Upper lobe of right lung (tissue), 1 donor: ENCODE measurements at places on chromosomes 7 and 10. TPM values are rescaled to one million over a fixed set of nuclear protein-coding genes. Genes with fewer than 3 reads are reported as not detected.

GRCh38 chr10:8663131-8663530, 608.6 kb downstream of the GATA3 start:
- no peaks in the 10 kb centered on the region for H3K36me3 ChIP-seq
- H3K4me1 ChIP-seq, result no peaks in the 10 kb centered on the region
- H3K27ac ChIP-seq, result no peak overlapping the region
- H3K4me3 ChIP-seq, result no peak overlapping the region
- H3K27me3 ChIP-seq, result no peaks in the 10 kb centered on the region

- no peak overlapping the region for H3K27ac ChIP-seq
- H3K4me1 ChIP-seq, result peaks cover 13% of the 10 kb centered on the region
- peaks cover 12% of the 10 kb centered on the region for H3K36me3 ChIP-seq
- no peak overlapping the region for H3K4me3 ChIP-seq
- no peak for DNase-seq
- no peaks in the 10 kb centered on the region for H3K27me3 ChIP-seq
These were observed 39.3 kb downstream of the NUDCD3 start for GRCh38 chr7:44451123-44451522.

- H3K4me1 ChIP-seq, result peaks cover 52% of the 10 kb centered on the region
- H3K4me3 ChIP-seq, result no peak overlapping the region
- H3K36me3 ChIP-seq, result peaks cover 44% of the 10 kb centered on the region
- no peak overlapping the region for H3K27ac ChIP-seq
- no peaks in the 10 kb centered on the region for H3K27me3 ChIP-seq
These were observed 19.9 kb downstream of the WAC start for GRCh38 chr10:28552775-28553174.

- H3K36me3 ChIP-seq, result no peaks in the 10 kb centered on the region
- no peaks in the 10 kb centered on the region for H3K27me3 ChIP-seq
- no peaks in the 10 kb centered on the region for H3K4me1 ChIP-seq
- H3K4me3 ChIP-seq, result no peak overlapping the region
These were observed 52.9 kb downstream of the ZNF22 start for GRCh38 chr10:45053569-45054100.

GRCh38 chr10:34690383-34691049, 124.6 kb downstream of the PARD3 start:
- H3K27me3 ChIP-seq, result no peaks in the 10 kb centered on the region
- no peak for DNase-seq
- H3K27ac ChIP-seq, result no peak overlapping the region
- H3K4me3 ChIP-seq, result no peak overlapping the region

DNA sequence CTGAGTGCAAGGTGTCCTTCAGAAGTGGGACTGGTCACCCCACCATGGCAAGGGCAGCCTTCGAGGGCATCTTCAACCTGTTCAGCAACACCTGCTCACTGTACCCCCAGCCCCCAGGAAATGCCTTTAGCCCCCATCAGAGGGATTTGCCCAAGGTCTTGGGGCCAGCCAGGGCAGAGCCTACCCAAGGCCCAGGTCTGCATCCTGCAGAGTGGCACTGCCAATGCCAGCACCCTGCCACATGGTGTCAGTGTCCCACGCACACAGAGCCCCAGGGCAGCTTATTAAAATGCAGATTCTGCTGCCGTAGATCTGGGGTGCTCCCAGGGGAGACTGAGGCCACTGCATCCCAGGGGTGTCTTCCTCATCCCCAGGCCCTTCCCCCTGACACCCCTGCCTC, 106.2 kb upstream of the KCTD7 start:
- no peaks in the 10 kb centered on the region for H3K36me3 ChIP-seq
- no peaks in the 10 kb centered on the region for H3K27me3 ChIP-seq
- H3K4me3 ChIP-seq, result no peak overlapping the region
- no peaks in the 10 kb centered on the region for H3K4me1 ChIP-seq
- no peak overlapping the region for H3K27ac ChIP-seq

GRCh38 chr10:50635286-50635685, 11.5 kb upstream of the SGMS1 start:
- no peak overlapping the region for H3K4me3 ChIP-seq
- no peaks in the 10 kb centered on the region for H3K36me3 ChIP-seq
- DNase-seq, result no peak
- H3K27ac ChIP-seq, result no peak overlapping the region
- H3K27me3 ChIP-seq, result no peaks in the 10 kb centered on the region
- no peaks in the 10 kb centered on the region for H3K4me1 ChIP-seq

DNA sequence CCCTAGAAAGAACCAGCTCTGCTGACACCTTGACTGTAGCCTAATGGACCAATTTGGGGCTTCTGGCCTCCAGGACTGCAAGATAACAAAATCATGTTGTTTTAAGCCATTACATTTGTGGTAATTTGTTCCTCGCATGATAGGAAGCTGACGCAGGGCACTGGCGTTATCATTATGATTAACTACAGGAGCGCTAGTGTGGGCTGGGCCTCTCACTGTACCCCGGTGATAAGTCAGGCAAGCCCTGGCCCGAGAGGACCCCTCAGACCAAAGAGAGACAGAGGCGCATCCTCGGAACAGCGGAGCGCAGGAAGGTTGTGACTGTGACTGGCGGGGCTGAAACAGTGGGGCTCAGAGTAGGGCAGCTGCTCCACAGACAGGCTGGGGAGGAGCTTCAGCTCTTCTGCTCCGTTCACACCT, 150.3 kb upstream of the CHST15 start:
- no peaks in the 10 kb centered on the region for H3K36me3 ChIP-seq
- no peaks in the 10 kb centered on the region for H3K27me3 ChIP-seq
- no peaks in the 10 kb centered on the region for H3K4me1 ChIP-seq
- no peak overlapping the region for H3K4me3 ChIP-seq

- DNase-seq, result no peak
- no peak overlapping the region for H3K27ac ChIP-seq
- peaks cover 6% of the 10 kb centered on the region for H3K27me3 ChIP-seq
- no peak overlapping the region for H3K4me3 ChIP-seq
- H3K4me1 ChIP-seq, result no peaks in the 10 kb centered on the region
These were observed 1154.8 kb downstream of the GATA3 start for GRCh38 chr10:9209105-9209798.

DNA sequence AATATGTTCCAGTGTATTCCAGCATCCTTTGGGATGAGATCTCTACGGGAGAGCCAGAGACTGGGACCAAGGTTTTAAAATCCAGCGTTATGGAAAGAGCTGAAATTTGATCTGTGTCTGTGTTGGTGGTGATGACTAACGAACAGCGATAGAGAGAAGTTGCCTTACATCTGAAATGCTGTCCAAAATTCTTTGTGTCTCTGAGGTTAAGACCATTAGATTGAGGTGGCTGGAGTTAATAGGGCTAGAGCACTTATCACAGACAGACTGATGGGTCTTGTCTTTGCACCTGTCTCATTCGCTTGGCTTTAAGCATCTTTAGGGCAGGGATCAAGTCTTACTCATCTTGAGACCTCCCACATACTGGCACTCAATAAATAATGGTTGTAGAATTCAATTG, 41.0 kb upstream of the RAPGEF5 start:
- no peaks in the 10 kb centered on the region for H3K36me3 ChIP-seq
- H3K4me1 ChIP-seq, result no peaks in the 10 kb centered on the region
- H3K27me3 ChIP-seq, result no peaks in the 10 kb centered on the region
- no peak for DNase-seq
- no peak overlapping the region for H3K4me3 ChIP-seq

- no peak overlapping the region for H3K27ac ChIP-seq
- no peaks in the 10 kb centered on the region for H3K36me3 ChIP-seq
- no peaks in the 10 kb centered on the region for H3K27me3 ChIP-seq
These were observed 86.8 kb upstream of the RSU1 start for GRCh38 chr10:16904049-16904448.

- no peaks in the 10 kb centered on the region for H3K36me3 ChIP-seq
- peaks cover 3% of the 10 kb centered on the region for H3K27me3 ChIP-seq
- peaks cover 9% of the 10 kb centered on the region for H3K4me1 ChIP-seq
- no peak overlapping the region for H3K4me3 ChIP-seq
- no peak for DNase-seq
These were observed 232.8 kb downstream of the KCNMA1 start for GRCh38 chr10:77404810-77405209.

DNA sequence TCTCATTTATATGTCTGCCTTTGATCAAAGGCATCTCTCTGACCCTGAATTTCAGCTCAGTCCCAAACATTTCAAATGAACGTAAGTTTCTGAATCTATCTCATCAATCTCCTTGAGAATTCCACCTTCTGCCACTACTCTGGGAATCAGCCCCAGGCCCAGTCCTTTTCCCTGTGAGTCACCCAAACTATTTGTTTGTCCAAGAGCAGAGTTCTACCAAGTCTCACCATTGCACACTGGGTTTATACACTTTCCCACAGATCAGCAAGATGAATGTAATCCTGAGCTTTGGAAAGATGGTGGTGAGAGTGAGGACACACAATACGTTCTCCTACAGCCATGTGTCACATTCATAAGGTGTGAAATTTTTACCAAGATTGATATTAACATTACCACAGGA, 251.3 kb upstream of the VWC2 start:
- H3K4me1 ChIP-seq, result no peaks in the 10 kb centered on the region
- no peak for DNase-seq
- H3K36me3 ChIP-seq, result no peaks in the 10 kb centered on the region
- no peak overlapping the region for H3K27ac ChIP-seq

DNA sequence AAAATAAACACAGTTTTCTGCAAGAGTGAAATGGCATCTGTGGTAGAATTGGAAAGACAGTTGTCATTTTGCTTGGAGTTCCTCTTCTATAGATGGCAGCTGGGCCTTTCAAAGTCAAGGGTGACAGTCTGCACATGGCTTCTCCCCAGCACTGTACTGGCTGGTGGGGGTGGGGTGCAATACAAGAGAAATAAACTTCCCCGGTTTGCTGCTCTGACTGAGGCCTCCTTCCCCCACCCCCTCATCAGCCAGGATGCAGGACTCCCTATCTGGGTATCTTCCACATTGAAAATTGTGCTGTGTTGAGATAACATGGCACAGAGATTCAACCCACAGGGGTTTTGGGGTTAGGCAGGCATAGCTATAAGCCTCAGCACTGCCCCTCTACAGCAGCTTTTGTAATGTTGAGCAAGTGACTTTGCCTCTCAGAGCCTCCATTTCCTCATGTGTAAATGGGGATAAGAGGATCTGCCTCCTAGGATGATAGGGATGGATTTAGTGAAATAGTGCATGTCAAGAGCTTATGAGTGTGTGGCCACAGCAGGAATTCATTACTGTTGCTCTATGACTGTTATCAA, 85.8 kb upstream of the WDR11 start:
- H3K4me1 ChIP-seq, result no peaks in the 10 kb centered on the region
- no peak overlapping the region for H3K27ac ChIP-seq
- H3K4me3 ChIP-seq, result no peak overlapping the region

- no peak overlapping the region for H3K27ac ChIP-seq
- H3K27me3 ChIP-seq, result no peaks in the 10 kb centered on the region
- no peak overlapping the region for H3K4me3 ChIP-seq
- H3K4me1 ChIP-seq, result no peaks in the 10 kb centered on the region
- DNase-seq, result no peak
These were observed 8.2 kb downstream of the YME1L1 start for GRCh38 chr10:27145937-27146336.

- DNase-seq, result no peak
- no peaks in the 10 kb centered on the region for H3K4me1 ChIP-seq
- H3K4me3 ChIP-seq, result no peak overlapping the region
- H3K36me3 ChIP-seq, result no peaks in the 10 kb centered on the region
- no peak overlapping the region for H3K27ac ChIP-seq
These were observed 84.7 kb upstream of the TMEM168 start for GRCh38 chr7:112874909-112875308.

DNA sequence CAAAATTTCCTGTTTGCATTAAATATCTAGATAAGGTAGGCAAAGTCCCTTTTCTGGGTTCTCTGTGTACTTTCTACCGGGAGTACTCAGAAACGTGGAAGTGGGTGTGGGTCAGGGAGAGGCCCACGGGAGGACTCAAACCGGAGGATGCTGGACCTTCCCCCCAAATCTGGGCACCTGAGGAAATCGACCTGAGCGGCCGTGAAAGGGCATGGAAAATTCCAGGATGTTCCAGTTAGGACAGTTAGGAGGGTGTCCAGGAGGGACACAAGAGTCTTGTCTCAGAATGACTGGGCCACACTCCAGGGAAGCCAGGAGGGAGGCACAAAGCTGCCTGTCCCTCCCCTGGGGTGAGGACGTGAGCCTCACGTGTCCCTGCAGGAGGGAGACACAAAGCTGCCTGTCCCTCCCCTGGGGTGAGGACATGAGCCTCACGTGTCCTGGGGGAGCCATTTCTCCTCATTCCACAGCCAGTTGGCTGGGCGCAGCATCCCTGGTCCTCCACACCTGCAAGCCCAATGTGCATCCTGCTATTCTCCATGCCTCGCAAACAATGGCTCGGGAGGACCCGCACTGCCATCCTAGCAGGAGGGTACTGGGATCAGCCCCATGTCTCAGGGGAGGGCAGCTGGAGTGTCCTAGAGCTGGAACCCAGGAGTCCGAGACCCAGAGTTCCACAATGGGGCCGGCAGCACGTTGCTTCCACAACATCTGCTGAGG, 190.5 kb upstream of the PPP2R2D start:
- no peak overlapping the region for H3K27ac ChIP-seq
- H3K4me3 ChIP-seq, result no peak overlapping the region
- H3K27me3 ChIP-seq, result no peaks in the 10 kb centered on the region
- H3K4me1 ChIP-seq, result no peaks in the 10 kb centered on the region
- H3K36me3 ChIP-seq, result no peaks in the 10 kb centered on the region
- DNase-seq, result peak; percentile 51

DNA sequence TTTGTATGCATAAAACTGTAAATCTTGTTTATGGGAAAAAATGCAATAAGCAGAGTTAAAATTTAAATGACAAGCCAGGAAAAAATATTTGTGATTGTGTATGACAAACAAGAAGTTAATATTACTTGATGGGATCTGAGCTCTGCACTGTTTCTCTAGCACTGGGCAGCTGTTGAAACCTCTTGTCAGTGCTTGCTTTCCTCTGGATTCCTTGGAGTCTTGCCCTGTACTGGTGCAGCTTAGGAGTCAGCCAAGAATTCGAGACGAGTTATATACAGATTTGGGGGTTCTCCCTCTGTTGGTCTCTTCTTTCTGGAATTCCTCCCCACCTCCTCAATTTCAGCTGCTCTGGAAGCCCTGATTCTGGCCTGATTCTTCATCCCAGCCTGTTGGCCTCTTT, 24.3 kb upstream of the OPN4 start:
- H3K4me1 ChIP-seq, result no peaks in the 10 kb centered on the region
- H3K36me3 ChIP-seq, result no peaks in the 10 kb centered on the region
- no peak overlapping the region for H3K27ac ChIP-seq
- H3K27me3 ChIP-seq, result peaks cover 44% of the 10 kb centered on the region

Gene STOX1
- total RNA-seq, result 0.46 TPM

Gene NRAP
- 0.06 TPM for total RNA-seq

Gene NODAL
- not detected for total RNA-seq

Gene CFTR
- 28.0 TPM for total RNA-seq

Gene FAM24B
- 3.6 TPM for total RNA-seq

Gene KMT2C
- 99.0 TPM for total RNA-seq

Gene PTPN12
- total RNA-seq, result 149 TPM

Gene C7orf57
- total RNA-seq, result not detected
